ENCODE measurements at places on chromosomes 7 and 10.

GRCh38 chr10:30556189-30556588, 73.4 kb downstream of the LYZL2 start:
- no peak for DNase-seq

- DNase-seq = peak; percentile 18
Measured at GRCh38 chr10:29022513-29022912, 266.4 kb upstream of the LYZL1 start.

GRCh38 chr7:106152313-106152665, 40.2 kb upstream of the SYPL1 start:
- DNase-seq = no peak

GRCh38 chr10:86556933-86557649, 35.5 kb upstream of the WAPL start:
- DNase-seq = peak; percentile 50

DNA sequence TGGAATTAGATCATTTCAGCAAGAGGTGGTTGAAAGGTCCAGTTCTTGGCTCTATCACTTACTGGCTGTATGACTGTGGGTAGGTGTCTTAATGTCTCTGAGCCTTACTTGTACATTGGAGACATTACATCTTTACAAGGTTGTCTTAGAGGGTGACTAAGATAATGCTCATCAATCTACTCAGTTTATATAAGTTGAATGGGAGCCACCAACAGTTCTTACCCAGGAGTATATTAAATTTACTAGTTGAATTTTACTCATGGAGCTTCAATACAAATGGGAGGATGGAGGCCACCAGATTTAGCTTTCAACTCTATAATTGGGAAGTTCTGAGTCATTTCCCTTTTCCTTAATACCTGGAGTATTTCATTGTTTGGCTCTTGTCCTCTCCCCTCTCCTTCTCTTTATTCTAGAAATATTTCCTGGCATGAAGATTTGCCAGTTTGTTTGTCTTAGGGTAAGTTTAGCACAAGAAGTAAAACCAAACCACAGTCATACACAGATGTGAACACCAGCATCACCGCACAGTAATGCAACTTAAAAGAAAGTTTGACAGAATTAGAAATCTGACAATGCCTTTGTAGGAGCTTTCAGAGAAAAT, 222.8 kb downstream of the LRMDA start:
- DNase-seq = no peak

GRCh38 chr10:73433538-73433867, at the start of gene MSS51:
TSS of gene MSS51 (minus strand) at chr10:73433561. CDS start at chr10:73428284, 5,277 bp downstream.
- no peak for DNase-seq

DNA sequence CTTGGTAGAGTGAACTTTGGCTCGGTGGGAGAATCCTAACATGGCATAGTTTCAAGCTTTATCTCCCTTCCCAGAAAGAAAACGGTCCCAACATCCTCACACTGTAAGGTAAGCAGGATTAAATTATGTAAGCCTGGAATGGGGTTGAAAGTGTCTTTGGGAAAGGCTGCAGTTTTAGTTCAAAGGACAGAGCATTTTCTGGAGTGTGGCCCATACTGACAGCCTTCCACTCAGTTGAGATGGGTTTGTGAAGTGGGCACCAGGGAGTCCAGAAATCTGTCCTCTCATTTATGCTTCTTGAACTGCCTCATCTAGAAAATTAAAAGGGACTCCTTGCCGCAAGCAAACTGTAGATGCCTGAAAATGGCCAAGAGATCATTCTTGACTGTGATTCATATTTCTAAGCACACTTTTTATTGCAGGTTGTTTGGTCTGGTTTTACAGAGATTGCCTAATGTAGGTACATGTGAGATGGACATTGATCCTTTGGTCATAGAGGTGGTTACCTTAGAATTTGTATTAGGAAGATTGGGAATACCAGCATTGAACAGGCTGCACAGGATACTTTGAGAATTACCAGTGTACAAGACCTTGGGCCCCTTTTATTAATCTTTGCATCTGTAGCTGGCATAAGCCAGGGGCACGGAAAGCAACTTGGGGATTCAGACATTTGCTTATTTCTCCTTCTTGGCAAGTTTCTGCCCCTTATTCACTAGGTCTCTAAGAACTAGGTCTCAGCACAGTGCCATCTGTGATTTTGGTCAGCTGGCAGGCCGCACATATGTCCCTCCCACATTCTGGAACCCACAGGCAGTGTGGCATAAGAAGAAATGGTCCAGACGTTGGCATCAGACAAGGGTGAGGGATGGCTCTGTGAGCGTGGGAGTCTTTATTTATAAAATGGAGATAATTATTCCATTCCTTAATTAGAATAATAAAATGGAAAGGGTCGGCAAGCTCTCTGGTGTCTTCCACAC, 125.9 kb downstream of the GLCCI1 start:
- DNase-seq = no peak

- DNase-seq = no peak
Measured at GRCh38 chr10:71981015-71981875, 17.1 kb downstream of the CHST3 start.

DNA sequence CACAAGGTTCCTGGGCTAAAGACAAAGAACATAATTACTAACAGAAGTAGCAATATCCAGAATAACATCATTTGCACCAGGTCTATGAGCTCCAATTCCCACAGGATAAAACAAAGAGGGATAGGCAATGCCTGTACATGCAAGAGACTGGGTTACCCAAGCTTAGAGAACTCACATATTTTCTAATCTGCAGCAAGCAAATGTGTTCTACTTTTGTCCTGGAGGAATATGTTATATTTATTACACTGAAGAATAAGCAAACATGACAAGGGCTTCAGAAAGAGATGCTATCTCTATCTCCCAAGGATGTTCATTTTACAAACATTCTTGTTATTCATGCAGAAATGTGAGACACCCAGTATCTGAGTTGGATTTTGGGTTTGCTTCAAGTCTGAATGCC, 118.6 kb downstream of the MDFIC start:
- no peak for DNase-seq

GRCh38 chr10:128462844-128463243, 336.6 kb upstream of the MKI67 start:
- no peak for DNase-seq

DNA sequence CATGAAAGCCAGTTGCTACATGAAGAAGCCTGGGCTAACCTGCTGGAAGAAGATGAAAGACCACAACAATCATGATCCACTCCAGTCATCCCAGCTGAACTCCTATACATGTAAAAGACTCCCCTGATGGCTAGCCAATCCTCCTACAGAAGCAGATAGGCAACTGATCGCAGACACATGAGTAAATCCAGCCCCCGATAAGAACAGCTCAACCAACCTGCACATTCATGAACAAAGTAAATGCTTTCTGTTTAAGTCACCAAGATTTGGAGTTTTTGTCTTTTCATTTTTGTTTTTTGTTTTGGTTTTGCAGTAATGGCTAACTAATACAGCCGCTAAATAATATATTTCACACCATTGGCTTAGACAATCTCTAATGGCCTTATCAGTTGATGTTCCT, 53.7 kb downstream of the PRLHR start:
- DNase-seq = no peak

DNA sequence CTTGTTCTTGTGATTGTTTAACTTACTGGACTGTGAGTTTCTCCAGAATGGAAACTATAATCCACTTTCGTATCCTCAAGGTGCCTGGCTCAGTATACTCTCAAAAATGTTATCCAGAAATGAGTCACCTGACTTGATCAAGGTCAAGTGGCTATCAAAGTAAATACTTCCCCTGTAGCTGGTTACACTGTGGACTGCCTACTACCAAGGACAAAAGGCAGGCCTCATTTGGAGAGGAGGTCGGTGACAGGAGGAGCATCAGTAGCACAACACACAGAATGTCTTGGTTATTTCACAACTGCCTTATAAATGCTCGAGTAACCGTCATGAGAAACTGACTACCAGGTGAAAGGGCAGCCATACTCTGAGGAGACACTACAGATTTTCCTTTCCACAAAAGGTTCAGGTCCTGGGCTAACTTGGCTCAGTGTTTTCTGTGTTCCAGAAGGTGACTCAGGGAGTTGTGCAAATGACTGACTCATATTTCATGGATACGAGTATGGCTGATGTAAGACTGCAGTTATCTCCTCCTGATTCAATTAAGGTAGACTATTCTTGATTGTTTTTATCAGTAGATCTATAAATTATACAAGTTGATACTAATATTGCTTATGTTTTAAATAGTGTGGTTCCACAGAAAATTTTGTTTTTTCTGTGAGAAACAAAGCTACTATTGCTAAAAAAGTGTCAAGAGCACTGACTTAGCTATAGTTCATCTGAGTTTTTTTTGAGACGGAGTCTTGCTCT, 4.2 kb upstream of the CCNY start:
- no peak for DNase-seq

DNA sequence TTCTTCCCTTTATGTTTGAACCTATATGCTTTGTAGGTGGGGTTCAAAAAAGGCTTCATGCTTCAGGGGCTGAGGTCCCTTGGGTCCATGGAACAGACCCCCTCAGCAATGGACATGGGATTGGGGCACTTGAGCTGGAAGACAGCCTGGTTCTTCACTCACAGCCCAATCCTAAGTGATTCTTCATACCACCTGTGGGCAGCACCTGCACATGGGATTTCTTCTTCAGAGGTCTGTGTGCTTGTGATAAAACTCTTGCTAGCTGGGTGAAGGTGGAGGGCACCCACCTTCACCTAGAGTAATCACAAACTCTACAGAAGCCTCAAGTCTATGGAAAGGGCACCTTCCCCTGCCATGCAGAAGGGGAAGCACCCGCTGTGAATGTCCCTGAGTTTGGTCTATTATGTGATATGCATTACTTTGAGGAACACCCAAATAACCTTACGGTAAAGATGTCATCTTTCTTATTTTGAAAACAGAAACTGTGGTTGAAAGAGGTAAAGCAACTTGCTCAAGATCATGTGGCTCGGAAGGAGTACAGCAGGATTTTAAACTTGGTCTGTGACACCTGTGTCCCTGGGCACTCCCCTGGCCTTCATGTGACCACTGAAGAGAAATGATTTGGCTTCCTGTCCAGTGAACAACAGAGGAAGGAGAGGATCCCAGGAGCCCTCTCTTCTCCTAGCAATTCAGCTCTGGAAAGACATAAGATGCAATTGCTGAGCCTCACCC, 469.5 kb upstream of the ZMIZ1 start:
- no peak for DNase-seq

DNA sequence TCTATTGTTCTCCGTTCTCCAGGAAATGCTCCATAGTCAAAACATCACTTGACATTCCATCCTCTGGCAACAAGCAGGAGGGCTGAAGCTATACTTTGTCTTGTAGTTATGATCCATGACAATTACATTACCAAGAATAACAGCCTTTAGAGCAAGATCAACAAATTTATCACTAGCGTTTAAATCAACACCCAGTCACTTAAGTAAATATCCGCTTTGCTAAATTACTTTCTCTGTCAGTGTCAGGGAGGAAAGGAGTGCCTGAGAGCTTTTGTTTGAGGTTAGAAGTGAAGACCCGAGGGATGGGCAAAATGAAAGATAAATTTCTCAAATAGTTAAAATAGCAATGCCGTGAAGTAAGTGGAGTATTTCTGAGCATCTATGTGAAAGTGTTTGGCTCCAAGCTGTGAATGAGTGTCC, 236.1 kb upstream of the BMPER start:
- DNase-seq = no peak

DNA sequence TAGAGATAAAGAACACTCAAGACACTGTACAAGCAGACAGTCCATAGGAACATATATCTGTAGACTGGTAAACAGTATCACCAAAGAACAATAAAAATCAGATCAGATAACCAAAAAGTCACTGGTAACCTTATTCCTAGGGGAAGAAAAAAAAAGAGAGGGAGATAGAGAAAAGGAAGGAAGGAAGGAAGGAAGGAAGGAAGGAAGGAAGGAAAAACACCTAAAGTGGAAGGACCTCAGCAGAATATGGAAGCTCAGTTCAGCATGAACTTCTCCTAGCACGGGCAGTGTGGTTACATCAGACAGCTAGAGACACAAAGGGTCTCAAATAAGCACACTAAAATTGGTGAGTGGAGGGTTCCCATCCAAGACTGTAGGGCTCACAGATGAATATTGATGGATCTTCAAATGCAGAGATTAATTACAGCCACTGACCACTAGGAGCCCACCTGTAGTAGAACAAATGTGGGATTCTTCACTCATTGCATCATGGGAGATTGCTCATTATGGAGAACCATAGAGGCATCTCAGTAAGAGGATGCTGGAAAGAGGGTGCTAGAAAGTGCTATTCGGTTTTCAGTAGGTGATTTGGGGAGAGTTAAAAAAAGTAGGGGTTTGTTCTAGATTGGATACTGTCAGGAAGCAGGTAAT, 293.4 kb upstream of the C7orf33 start:
- no peak for DNase-seq

- no peak for DNase-seq
Measured at GRCh38 chr7:108328174-108328651, 128.0 kb downstream of the NRCAM start.

DNA sequence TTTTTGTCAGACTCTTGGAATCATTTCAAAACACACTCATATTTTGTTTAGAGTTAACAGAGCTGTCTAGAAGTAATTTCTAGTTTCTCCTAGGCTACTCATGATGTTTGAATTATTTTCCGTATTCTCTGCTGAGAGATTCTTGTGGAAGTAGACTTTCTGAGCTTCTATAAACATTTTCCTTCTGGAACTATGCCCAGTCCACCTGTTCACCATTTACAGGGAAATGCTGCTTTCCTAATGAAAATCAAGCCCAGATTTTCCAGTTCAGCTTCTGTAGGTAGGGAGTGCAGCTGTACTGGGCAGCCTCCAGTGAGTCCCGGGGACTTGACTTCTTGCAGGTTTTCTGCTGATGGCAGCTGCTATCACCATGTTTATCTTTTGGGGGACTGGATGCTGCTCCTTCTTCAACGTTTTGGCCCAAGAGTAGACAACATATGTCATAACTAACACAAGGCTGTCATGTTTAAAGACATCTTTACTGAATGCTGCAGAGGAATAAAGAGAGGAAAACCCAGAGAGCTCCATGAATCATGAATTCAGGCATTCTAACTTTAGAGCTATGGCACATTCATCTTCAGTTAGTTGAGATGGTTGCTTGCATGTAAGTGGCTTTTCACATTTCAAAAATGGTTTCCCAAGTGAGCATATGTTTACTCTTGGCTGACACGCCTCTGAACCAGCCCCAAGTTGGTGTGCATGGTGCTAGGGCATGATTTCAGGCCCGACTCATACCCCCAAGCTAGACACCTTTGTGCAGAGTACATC, 85.6 kb downstream of the SDK1 start:
- DNase-seq = no peak

GRCh38 chr10:101238732-101239105, 9.5 kb upstream of the LBX1 start:
- DNase-seq = no peak

DNA sequence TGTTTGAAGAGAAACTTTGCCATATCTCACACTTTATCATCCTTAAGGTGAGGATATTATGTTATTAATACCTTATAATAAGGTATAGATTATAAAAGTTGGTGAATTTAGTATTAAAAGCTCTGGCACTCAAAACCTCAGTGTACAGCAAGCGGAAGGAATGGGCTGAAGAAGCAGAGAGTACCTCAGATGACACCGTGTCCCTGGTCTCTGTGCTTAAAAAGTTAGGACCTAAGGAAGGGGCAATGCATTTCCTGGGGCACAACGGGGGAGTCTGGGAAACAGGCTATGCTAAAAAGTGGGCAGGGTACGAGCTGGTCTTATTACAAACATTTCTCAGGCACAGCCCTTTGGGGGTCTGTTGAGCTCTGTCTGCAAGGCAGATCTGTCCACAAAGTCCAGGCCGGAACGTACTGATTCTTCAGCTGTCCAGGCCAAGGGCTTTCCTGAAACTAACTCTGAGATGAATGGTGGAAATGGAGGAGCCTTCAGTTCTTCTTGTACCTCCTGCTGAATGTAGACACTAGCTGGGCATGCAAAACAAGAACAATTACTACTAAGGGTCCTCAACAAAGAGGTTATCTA, 202.7 kb downstream of the POM121L12 start:
- no peak for DNase-seq

GRCh38 chr10:23439452-23439960, 631 bp downstream of the OTUD1 start:
- DNase-seq = no peak
